CD4-positive, alpha-beta T cell (primary cell): ENCODE measurements at places on chromosomes 2 and 18.

- no peak for DNase-seq
Observed at GRCh38 chr18:24853076-24853475, 392.6 kb downstream of the HRH4 start.

DNA sequence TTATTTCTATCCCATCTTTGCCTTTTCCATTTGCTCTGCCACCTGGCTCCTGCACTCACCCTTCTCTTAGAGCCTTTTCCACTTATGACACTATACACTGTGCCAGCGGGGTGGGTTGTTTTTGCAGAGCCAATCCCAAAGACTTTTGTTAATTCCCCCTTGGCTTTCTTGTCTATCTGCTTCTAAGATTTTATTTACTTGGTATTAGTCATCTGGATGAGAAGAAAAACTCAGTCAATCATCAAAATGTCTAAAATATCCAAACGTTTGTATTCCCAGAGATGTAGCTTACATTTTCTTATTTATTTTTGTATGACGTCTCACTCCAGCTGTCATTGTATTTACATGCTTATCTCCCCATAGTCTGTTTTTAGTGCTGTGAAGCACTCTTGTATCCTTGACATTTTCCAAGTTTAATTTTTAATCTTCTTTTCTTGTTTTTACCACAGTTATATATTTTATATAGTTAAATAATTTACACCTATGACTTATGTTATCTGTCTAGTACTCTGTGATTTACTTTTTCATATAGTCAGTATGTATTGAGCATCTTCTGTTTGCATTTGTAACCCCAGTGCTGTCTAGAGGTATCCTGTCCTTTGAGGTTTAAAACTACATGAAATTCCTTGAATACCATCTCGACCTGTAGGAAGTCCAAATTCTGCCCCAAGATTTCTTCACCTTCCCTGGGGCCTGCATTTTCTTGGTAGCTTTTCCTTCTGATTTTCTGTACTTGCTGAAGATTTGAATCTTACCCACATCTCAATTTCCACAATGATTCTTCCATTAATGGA lies 55.1 kb downstream of the COL4A3 start:
- no peak for DNase-seq

DNA sequence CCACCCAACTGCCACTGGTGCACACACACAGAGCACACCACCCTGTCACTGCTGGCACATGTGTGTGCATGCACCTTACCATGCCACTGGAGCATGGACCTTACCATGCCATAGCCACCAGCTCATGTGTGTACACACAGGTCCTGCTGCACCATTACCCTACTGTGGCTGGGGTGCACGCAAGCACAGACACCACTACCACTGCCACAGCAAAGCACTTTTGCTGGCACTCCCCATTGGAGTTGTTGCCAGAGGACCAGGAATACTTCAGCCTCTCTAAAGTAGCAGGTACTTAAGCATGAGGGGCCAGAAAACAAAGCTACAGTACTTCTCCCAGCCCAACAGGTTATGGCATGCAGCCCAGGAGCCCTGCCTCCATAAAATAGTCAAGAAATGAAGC lies 404.8 kb downstream of the MBD2 start:
- DNase-seq, result no peak

DNA sequence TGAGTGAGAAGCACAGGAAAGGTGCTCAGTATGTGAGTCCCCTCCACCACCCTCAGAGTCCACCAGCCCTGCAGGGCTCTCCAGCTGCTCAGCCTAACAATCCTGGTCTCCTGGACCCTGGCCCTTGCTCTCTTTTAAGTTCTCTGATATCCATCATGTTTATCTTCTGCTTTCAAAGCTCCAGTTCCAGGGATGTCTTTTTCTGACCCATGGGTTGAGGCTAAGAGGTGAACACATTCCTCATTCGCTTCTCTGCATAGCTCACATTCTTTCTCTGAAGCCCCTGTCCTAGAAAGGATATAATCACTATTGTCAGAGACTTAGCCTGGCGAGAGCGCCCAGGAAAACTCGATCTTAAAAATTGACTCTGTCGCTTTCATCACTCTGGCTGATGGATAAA lies 86.4 kb downstream of the ARL4C start:
- DNase-seq, result no peak

GRCh38 chr2:177625744-177626650 lies 233.4 kb downstream of the AGPS start:
- DNase-seq, result no peak

DNA sequence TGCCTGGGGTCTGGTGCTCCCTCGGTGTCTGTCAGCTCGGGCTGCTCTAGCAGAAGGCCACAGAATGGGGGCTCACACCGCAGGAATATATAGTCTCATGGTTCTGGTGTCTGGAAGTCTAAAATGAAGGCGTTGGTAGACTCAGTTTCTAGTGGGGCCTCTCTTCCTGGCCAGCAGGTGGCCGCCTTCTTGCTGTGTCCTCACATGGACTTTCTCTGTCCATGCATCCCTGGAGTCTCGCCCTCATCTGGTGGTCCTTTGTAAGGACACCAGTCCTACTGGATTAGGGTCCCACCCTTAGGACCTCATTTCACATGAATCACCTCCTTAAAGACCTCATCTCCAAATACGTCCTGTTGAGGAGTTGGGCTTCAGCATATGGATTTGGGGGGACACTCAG lies 65.7 kb downstream of the RRM2 start:
- DNase-seq, result no peak

DNA sequence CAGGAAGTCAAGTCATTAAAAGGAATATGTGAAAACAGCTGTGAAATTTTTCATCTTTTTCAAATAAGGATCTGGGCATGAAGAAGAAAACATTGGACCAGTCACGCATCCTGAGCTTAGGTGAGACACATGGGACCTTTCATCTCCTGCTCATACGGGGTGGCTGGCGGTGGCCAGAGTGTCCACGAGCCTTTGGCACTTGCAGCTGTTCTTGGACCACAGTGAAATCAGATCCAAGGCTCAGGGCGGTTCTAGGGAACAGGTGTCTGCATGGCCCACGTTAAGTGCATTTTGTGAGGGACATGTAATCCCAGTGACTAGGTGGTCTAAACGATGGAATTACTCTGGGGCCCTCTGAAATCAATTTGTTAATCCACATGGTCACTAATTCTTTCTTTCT lies 212.7 kb upstream of the COPS8 start:
- DNase-seq, result no peak

GRCh38 chr2:224287531-224287930 lies 114.4 kb downstream of the FAM124B start:
- no peak for DNase-seq

GRCh38 chr2:67234440-67234839 lies 162.7 kb upstream of the ETAA1 start:
- DNase-seq, result no peak

- DNase-seq, result no peak
Observed at GRCh38 chr2:42978175-42978886, 185.9 kb upstream of the HAAO start.

DNA sequence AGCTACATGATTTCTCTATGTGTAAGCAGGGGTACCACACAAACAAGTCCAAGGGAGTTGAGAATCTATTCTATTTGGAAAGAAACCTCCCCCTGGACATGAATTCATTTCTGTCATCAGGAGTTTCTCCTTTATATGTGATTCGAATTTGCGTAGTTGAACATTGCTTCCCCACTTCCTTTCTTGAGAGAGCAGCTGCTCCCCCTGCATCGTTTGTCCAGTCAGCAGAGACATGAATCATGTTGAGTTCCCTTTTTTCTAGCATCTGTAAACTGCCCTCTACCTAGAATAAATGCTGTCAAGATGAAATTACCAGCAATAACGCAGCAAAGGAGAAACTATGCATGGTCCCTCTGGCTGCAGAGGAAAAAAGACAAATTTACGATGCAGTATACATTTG lies 73.8 kb downstream of the KIF5C start:
- DNase-seq, result no peak

- DNase-seq, result no peak
Observed at GRCh38 chr18:79927607-79928562, 23.6 kb downstream of the SLC66A2 start.
